ENCODE measurements at places on chromosomes 4 and X.

GRCh38 chrX:28398342-28398741, 188.9 kb upstream of the IL1RAPL1 start:
- DNase-seq: no peak

- no peak for DNase-seq
These were observed 87.4 kb upstream of the PCDH7 start for GRCh38 chr4:30632751-30633150.

GRCh38 chr4:61841714-61842113, 641.6 kb downstream of the ADGRL3 start:
- DNase-seq: no peak

GRCh38 chr4:29711226-29711625, 1008.9 kb upstream of the PCDH7 start:
- DNase-seq: no peak

DNA sequence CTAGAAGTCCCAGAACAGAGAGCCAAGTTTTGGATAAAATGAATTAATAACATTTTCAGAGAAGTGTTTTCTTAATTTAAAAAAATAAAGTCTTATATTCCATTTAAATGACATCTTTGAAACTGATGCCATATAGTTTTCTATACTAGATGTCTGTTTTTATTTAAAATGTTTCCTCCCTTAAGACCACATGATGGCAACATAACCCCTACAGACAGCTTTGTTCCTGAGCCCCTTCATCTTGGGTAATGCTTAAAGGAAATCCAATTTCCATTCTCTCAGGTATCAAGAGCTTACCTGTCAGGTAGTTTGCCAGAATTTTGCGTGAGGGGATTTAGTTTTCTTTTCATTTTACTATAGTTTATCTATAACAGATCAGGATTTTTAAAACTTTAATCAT, 181.4 kb upstream of the UGT8 start:
- no peak for DNase-seq
